ENCODE measurements at places on chromosomes 4 and X.

DNA sequence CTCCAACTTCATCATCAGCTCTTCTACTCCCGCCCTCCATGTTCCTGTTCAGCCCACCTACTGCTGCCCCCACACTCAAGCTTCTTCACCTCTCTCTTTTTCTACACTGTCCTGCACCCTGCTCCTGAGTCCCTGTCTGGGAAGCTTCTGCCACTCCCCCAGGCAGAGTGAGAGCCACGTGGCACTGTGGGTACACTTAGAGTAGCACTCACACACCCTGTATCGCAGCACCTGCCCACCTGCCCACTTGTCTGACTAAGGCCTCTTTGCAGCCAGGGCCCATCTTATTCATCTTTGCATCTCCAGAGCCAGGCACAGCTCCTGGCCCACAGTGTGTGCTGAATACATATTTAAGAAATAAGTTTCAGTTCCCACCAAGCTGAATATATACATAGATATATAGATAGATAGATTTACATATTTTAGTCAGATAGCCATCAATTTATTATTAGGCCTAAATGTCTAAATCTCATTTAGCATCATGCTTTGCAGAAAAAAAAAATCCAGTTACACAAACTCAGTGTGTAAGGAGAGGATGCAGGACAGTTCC, 24.9 kb downstream of the CCDC149 start:
- no peak for DNase-seq

DNA sequence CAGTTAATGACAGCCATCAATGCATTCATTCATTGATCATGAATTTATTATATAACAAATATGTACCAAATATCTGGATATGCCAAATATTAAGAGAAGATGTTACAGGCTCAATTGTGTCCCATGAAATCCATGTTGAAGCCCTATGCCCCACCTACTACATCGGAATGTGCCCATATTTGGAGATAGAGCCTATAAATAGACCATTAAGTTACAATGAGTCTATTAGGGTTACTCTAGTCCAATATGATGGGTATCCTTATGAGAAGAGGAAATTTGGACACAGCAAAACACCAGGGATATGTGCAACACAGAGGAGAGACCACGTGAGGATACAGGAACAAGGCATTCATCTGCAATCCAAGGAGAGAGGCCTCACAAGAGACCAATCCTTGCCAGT, 634.5 kb downstream of the DMD start:
- DNase-seq, result no peak

- DNase-seq, result no peak
Measured at GRCh38 chr4:124487651-124488050, 224.9 kb downstream of the ANKRD50 start.

- no peak for DNase-seq
Measured at GRCh38 chr4:123417813-123418212, 21.2 kb downstream of the SPRY1 start.

DNA sequence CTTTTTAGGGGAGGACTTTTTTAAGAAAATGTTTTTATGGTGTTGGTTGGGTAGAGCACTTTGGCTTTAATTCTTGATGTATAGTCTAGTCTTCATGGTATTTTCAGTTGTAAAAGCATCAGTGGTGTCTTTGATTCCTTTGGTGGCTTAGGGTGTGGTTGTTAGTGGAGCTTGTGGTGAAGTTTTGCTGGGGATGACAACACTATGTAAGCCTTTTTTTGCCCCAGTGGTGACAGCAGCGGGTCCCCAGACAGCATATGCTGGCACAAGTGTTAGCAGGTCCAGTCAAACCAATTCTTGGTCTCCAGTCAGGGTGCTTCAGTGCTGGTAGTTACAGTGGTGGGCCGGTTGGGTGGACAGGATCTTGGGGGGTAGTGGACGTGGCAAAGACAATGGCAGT, 52.0 kb downstream of the CHIC1 start:
- DNase-seq, result no peak
